ENCODE measurements at places on chromosomes 3 and 15.

DNA sequence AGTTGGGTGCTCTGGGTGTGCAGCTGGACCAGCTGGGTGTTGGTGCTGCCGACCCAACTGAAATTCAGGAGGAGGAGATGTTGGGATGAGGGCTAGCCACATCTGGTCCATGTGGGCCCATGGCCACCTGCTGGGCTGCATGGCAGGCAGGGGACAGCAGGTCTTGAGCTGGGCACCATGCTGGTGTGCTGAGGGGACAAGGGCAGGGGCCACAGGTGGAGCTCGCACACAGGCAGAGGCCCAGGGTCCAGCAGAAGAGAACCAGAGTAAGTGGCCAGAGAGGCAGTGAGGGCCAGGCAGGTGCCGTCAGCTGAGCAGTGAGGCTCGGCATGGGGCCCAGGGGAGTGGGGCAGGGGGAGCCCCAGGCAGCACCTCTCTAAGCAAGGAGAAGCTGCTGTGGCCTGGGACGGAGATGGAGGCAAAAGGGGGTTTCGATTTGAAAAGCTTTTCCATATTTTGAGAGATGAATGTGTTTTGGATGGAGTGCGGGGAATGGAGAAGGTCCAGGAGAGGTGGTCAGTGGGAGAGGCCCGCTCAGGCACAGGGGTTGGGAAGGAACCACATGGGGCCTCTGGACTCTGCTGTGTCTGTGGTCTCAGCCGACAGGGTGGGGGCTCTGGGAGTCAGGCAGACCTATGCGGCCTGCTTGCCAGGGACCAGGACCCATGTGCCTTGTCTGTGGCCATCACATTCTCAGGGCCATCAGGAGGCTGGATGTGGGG lies 30.5 kb upstream of the PLXNA1 start:
- DNase-seq = no peak

GRCh38 chr3:157647820-157648219 lies 144.6 kb upstream of the VEPH1 start:
- DNase-seq = no peak

GRCh38 chr3:24683633-24684384 lies 189.2 kb upstream of the THRB start:
- no peak for DNase-seq

DNA sequence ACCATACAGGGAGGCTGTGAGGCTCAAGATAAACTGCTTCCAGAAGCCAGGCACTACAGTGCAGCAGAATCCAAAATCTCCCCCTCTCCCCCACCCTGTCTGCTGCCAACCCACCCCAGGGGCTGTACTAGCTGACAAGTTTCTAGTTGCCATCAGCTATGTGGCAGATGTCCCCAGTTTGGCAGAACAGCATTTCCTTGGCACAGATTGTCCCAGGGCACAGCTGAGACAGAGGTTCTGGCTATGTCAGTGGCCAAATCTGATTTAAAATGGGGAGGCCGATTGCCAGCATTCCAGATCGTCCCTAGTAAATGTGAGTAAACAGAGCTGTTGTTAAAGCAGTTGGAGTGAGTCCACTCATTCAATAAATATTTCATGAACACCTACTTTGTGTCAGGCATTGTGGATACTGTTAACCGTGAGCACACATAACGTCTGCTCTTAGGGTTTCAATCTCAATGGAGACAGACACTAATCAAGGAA lies 28.0 kb upstream of the CCDC174 start:
- DNase-seq = no peak

DNA sequence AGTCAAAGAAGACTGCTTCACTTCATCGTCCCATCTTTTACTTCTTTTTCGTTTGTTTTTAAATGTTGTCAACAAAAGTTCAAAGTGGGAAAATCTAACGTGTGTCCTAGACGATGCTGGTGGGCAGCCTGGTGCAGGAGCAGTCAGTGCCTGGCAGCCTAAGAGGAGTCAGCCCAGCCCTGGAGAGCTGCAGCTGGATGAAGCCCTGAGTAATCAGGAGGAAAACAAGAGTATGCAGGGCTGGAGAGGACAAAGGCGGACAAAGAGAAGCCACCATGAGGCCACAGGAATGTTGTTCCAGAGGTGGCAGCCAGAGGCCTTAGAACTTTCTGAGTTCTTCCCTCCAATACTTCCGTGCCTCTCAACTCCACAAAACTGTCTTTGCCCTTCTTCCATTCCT lies 5.7 kb downstream of the ADAMTS17 start:
- DNase-seq = no peak

DNA sequence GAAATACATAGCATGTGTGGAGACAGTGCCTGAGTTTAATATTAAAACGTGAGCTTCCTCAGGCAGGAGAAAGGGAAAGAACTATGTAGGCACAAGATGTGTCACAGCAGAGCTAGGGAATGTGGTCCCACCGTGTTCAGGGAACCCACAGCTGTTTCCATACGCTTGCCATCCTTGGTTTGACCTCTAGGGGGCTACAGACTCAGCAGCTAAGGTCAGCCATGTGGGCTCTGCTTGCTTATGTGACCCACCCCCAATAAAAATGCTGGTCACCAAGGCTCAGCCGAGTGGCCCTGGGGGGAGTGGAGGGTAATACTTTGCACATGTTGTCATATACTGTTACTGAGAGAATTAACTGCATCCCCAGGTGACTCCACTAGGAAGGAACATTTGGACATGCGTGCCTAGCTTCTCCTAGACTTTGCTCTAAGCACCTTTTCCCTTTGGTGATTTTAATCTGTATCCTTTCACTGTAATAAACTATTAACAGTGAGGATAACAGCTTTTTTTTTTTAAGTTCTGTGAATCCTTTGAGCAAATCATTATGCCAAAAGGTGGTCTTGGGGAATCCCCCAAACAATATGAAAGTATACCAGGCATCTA lies 3.3 kb downstream of the TUBGCP5 start:
- no peak for DNase-seq

DNA sequence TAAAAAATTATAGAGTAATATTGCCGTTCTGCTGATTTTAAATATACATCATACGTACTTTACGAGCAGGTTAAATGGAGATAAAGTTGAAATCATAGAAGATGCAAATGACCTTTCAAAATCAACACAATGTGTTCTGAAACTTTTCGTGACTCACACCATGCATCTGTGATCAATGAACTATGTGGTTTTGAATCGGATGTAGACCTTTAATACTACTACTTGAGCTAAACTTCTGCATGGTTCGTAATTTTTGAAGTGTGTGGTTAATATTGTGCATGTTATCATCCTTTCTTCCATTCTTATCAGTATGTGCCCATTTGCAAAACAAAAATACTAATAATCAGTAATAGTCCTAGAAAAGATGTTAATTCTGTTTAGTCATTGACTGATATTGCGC lies 58.9 kb downstream of the GASK1A start:
- DNase-seq = no peak

DNA sequence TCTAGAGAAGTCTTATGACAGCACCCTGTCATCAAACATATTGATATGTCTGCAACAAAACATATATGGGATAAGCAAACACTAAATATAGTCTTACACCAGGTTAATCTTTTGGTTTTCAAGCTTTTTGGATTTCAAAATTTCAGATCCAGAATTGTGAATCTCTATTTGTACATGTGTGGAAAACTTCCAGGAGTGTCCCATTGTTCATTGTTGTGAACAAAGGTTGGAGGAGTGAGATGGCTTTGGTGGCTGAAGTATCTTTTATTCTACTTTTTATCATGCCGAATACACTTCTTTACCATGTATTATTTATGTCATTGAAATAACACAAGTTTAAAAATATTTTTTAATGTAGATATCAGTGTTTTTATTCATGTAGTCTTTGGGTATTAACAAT lies 5.9 kb upstream of the FHIT start:
- DNase-seq = no peak

DNA sequence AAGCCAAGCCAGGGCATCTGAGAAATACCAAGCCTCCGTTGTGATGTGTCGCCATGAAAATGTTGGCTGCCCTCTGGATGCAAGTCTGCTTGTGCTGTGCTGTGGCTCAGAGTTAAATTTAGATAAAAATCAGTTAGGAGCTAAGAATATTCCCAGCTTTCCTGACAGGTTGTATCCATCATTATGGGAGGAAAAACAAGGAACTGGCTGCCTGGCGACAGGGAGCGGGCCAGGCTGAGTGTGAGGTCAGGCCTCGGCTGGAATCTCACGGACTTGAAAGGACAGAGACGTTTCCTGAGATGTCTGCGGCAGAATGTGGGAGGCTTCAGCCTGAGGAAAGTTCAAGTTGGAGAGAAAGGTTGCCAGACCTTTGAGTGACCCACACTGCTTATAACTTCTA lies 213.8 kb downstream of the THSD4 start:
- DNase-seq = no peak

GRCh38 chr3:13110678-13111116 lies 37.5 kb upstream of the IQSEC1 start:
- no peak for DNase-seq

GRCh38 chr3:120071259-120071658 lies 23.0 kb downstream of the GSK3B start:
- no peak for DNase-seq

- peak; percentile 88 for DNase-seq
These were observed 3.2 kb upstream of the SIN3A start for GRCh38 chr15:75454471-75455378.

GRCh38 chr3:49873623-49874022 lies 3.9 kb upstream of the CAMKV start:
- no peak for DNase-seq

DNA sequence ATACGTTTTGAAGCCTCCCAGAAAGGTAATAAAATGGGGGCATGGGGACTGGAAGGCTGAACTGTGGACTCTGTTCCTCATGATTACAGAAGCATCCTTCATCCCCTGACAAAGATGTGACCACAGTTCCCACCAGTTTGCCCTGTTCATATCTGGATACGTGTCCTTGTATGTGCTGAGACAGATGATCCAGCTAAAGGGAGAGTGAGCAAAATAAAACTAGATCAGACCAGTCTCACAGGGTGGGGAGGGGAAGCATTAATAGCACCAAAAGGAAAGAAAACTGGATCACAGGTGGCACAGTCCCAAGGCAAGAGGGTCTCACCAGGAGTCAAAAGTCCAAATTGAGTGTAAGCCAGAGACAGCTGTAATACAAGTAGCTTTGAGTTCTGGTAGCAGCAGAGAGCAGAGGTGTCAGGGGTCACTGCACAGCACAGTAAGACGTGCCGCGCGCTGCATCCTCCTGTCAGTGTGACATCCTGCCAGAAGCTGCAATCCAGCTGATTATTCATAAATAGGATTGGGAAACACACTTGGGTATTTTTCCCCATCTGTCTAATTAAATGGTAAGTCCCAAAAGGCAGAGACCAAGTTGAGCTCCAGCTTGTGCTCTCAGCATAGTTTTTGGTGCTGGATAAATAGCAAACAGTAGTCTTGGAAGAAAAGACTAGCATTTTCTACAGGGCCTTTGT lies 560.0 kb upstream of the CFAP20DC start:
- no peak for DNase-seq

GRCh38 chr3:87958289-87958688 lies 100.5 kb downstream of the CGGBP1 start:
- DNase-seq = no peak

DNA sequence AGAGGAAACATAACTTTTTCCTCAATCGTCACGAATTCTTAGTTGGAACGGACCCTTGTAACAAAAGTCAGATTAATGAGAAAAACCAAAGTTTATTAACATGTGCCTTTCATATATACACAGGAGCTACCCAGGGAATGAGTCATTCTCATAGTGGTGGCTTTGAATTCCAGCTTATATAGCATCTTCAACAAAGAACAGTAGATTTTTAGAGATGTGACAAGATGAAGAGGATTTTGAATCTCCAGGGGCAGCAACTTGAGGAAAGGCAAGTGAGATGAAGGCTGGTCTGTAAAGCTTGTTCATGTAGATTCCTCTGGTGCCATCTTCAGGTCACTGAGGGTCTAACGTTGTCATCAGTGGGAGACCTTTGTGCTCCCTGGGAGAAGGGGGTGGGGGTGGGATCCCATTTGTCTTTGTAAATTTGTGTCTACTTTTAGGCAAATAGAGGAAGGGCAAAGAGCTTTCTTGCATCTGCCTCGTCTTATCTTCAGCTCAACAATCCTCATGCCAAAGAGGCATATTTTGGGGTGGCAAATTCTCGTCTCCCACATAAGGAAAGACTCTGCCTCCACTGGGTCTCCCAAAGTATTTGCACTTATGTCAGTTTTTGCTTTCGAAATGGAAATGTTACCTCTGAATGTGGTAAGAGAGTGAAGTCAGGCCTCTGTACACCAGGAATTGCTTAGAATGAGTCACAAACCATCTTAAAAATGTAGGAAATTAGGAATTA lies 29.5 kb downstream of the CLEC3B start:
- no peak for DNase-seq

GRCh38 chr3:162142511-162142910 lies 645.9 kb downstream of the OTOL1 start:
- DNase-seq = no peak

DNA sequence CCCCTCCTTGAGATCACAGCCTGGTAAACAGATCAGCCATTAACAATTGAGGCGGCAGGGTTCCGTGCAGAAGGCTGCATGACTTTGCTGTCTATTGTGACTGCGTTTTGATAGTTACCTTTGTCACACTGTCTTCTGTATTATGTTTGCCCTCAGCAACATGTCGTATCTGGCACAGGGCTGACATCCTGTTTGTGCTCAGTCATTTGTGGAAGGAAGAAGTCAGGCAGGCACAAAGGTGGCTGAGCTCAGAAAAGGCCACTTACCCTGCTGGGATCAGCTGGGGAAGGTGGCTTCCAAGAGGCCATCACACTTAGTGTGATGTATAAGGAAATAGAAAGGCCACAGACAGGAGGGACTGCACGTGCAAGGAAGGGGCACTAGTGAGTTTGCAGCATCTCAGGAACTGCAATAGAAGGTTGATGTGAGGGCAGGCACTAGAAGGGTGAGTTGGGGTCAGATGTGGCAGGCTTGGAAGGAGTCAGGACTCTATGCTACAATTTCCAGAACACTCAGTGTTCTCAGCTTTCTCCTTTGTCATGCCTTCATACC lies 13.4 kb downstream of the PML start:
- no peak for DNase-seq

DNA sequence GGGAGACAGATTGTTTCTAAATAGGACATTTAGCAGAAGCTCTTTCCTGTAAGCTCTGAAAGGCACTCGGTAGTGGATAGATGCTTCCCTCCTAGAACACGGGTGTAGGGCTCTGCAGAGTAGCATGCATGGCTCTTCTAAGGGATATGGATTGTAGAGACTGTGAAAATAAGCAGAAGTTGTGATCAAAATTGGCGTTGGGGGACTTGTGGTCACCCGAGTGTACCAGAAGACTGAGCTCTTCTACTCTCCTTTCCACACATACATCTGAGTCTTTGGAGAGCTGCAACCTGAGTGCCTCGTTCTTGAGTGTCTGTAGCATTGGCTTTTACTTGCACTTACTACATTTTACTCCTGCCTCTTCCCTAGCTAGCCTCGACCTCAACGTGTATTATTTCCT lies 197.7 kb downstream of the LPP start:
- no peak for DNase-seq

- DNase-seq = no peak
These were observed 89.9 kb downstream of the RASA2 start for GRCh38 chr3:141576744-141577052.

Measured in hypothalamus (tissue), 51 donors.